Glomerular endothelial cell (primary cell): ENCODE measurements at places on chromosomes 2 and 18. TPM values are rescaled to one million over a fixed set of nuclear protein-coding genes. Genes with fewer than 3 reads are reported as not detected.
A peak's percentile ranks its signal among the peaks of the same experiment; 100 is the strongest.

DNA sequence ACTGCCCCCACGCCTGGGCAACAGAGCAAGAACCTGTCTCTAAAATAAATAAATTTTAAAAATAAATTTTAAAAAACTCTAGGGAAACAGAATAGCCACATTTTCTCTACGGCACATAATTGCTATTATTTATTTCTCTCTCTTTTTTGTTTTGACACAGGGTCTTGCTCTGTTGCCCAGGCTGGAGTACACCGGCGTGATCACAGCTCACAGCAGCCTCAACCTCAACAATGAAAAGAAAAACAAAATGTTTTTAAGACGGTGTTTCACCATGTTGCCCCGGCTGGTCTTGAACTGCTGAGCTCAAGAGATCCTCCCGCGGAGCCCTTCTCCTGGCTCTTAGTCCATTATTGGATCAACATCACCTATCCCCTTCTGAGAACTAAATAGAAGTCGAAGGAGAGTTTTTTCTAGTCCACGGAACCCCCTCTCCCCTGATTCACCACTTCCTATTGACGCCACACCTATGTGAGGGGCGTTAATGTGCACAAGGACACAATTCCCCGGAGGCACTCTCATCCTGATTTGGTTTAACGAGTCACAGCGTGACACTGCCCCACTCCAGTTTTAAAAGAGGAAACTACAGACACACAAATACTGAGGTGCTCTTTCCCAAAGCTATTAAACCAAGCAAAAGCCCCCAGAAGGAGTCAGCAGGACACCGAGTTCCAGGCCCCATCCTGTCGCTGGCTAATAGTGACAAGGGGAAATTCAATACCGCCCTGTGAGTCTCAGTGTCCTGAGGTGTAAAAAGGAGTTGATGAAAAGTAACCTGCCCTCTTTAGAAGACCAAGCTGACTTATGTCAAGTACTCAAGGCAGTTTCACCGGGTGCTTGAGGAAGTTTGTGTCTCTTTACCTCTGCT, 1.1 kb downstream of the NPC1 start:
- no peak for DNase-seq

IL1RL2 gene
- 0.47 TPM in 1 of 2 replicates, not detected in the other for total RNA-seq

DNA sequence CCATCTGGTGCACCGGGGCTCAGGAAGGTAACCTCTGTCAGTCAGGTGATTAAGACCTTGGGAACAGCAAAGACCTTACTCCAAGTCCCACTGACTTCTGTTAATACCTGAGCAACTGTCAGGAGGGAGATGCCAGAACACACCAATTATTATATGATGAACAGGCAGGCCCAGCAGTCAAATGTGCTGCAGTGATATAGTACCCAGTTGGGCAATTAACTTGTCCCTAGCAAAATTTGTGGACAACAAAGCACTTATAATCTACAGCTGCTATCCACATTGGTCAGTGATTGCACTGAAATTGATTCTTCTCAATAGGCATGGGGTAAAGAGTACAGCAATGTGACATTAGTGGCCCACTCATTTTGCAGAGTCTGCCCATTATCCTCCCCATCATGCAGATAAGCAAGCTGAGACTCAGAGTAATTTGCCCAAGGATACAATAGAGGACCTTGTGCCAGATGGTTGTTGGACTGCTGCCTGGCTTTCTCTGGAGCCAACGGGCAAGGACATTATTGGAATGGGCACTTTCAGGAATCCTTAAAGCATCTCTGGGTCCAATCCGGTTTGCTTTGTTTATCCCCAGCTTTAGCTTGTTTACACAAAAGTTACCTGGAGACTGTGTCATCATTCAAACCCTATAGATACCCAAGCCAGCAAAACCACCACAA, 147.6 kb downstream of the CCBE1 start:
- no peak for DNase-seq

SLC9A4 gene
- total RNA-seq: not detected in 2 replicates

DNA sequence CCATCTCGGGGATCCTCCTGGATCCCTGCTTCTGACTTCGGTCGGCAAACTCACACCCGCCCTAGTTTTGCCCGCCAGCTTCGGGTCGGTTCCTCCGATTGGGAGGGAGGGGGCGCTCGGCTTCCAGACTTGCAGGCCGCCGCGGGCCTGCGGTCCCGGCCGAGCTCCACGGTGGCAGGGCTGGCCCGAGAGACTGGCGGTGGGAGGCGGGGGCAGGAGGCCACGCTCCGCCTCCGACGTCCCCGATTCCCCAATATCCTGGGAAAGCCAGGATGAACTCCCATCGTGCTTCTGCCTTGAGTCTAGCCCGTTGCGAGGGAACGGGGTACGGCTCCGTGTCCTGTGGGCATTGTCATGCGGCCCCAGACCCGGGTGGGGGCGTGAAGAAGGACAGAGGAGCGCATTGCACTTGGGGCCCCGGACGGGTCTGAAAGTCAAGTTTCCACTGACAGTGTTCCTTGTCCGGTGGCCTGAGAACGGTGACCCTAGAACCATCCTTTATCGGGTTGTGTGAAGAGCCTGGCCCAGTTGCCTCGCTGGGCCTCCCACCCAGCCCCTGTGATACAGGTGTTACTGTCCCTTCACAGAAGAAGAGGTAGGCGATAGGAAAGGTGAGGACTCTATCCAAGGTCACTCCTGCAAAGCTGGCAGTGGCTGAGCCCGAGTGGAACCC, 2.4 kb upstream of the INHBB start:
- peak; percentile 20 for DNase-seq

GRCh38 chr2:168565512-168565911, 109.4 kb downstream of the CERS6 start:
- no peak for DNase-seq

DNA sequence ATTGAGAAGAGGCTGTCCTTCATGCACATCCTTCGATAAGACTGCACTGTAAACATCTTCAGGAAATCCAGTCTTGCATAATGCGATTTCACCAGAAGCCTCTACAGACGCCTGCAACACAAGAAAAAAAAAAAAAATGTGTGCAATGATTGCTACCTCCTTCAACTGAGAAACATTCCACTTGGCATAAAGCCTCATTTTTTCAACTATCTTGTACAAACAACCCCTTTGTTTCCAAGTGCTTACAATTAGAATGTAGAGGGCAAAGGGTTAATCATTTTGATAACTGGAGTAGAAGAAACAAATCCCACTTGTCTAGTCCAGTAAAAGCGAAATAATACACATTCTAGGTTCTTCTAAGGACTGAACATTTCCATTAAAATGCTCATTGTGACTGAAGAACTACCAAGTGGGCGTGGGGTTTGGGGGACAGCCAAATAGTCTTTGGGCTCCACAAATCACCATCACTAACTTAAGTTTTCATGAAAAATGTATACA, 29.2 kb downstream of the CDH2 start:
- peak; percentile 12 for DNase-seq

DNA sequence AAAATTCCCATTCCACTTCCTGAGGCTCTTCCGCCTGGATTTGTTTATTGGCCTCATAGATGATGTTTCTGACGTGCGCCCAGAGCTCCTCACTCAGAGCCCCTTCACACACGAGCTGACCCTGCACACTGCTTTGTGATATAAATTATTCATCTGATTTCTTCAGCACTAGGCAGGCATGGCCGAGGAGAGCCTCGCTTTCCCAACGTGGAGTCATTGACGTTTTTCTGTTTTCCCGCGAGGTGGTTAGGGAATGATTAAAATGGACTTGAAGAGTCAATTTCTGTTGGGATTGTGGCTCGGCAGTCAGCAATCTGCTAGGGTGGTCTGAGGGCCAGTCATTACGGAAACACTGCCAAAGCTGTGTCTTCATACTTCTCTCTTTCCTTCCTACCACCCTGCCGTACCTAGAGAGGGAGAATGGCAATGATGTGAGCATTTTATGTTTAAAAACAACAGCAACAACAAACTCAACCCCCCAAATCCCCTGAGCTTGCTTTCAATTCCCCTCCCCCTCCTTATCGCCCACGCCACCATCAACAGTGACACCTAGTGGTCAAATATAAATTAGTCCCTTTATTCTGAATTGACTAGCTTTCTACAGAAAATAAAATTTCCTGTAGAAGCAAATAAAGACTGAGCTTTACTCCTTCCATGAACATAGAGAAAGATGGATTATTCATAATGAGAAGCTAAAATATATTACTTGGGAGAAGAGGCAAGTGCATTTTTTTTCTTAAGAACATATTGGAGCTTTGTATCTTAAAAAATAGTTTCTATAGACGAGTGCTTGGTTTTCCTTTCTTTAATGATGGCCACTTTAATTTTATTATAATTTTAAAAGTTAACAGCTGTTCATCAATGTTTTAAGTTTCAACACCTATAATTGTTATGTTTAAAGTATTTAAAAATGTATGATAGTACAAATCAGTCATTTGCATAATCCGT, 285.1 kb downstream of the MTX2 start:
- peak; percentile 71 for DNase-seq

- DNase-seq: no peak
Observed at GRCh38 chr2:240646176-240646899, 21.1 kb downstream of the GPR35 start.

- DNase-seq: peak; percentile 9
Observed at GRCh38 chr2:68971591-68972231, 2.7 kb upstream of the GKN1 start.

GRCh38 chr2:234996069-234996940, 44.5 kb downstream of the SH3BP4 start:
- DNase-seq: no peak

GRCh38 chr2:9403924-9404323, 19.4 kb downstream of the ITGB1BP1 start:
- no peak for DNase-seq

TPO gene
- not detected in 2 replicates for total RNA-seq

DNA sequence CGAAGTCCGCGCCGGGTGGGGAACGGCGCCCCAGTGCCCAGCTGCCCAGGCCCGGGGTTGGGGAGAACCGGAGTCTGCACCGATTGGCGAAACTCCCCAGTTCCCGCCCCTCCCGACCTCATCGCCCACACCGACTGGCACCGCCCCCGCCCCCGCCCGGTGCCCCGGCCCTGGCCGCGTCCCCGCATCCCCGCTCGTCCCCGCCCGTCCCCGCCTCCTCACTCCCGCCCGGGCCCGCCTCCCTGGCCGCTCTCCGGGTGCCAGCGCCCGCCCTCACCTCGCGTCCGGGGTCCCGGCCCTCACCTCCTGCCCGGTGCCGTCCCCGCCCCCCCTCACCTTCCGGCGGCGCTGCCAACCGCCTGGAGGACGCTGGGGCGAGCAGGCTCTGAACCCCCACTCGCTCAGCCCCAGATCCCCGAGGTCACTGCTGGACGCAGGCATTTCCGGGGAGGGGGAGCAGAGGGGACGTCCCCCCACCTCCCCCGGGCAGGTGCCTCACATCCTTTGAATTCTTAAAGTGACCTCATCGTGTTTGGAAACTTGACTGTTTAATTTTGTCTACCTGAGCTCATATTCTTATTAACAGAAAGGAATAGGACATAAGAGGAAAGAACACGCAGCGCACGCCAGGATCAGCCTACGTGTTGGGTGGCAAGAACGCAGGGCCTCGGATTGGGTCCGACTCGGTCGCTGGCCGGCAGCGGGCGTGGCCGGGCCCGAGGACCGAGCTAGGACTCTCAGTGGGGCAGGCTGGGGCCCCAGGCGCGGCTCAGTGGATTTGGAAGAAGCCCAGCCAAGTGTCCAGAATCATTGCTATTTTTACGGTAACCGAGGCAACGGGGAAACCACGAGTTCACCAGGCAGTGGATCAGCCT, at the start of gene FAM110C:
Gene FAM110C, minus strand, starts transcription at position 35 of the 875 bp plus-strand sequence. CDS start 120 bp downstream, outside the sequence.
- no peak for DNase-seq

- DNase-seq: no peak
Observed at GRCh38 chr2:30765191-30765590, 42.1 kb downstream of the CAPN13 start.

DNA sequence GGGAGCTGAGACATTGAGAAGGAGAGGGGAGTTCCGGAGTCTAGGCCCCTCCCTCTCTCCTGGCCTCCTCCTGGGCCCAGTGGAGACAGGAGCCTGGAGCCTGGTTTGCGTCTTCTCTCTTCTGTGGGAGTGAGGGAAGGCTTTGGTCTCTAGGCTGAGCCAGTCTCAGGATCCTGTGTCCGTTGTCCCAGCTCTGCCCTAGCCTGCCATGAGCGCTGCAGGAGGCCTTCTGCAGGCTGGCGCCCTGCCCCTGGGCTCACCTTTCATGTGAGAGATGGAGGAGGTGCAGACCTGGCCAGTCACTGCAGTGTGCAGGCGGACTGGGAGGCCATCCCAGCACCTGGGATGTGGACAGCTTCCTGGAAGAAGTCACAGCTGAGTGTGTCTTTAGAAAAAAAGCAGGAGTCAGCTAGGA, 8.7 kb downstream of the IMPA2 start:
- no peak for DNase-seq

TMEM37 gene
- total RNA-seq: 2.2 and 5.5 TPM in 2 replicates

FSHR gene
- total RNA-seq: not detected in 2 replicates

GRCh38 chr2:101638817-101639605, 58.5 kb upstream of the MAP4K4 start:
- DNase-seq: no peak

- DNase-seq: no peak
Observed at GRCh38 chr2:119939915-119940314, 73.0 kb upstream of the EPB41L5 start.

ANO7 gene
- total RNA-seq: 0.68 and 1.4 TPM in 2 replicates

C1QL2 gene
- total RNA-seq: not detected in 2 replicates

SLC19A3 gene
- not detected in 2 replicates for total RNA-seq

GRCh38 chr2:8174641-8175257, 507.1 kb upstream of the ID2 start:
- no peak for DNase-seq

DNA sequence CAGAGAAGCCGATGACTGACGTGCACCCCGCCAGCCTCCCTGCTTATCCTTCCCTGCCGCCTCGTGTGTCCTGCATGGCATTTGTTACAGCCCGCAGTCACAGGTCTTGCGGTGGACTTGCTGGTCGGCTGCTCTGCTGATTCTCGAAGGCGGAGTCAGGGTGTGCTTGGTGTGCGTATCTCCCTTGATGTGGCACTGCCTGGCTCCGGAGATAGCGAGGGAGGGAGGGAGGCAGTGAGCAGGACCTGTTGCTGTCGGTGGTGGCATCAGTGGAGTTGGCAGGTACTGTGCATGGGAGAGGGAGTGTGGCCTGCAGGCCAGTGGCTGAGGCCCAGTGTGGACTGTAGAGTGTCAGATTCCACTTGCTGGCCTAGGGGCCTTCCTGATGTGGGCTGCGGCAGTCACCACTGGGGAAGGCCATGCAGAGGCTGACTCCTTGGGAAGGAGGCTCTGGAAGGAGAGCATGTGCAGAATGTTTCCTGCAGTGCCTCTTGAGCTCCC, 198.9 kb downstream of the AGAP1 start:
- DNase-seq: no peak

- no peak for DNase-seq
Observed at GRCh38 chr2:102387763-102388546, 32.4 kb downstream of the IL18R1 start.

VRK2 gene
- 24.6 and 25.8 TPM in 2 replicates for total RNA-seq

- DNase-seq: no peak
Observed at GRCh38 chr2:17313261-17313660, 205.0 kb downstream of the RAD51AP2 start.

DNA sequence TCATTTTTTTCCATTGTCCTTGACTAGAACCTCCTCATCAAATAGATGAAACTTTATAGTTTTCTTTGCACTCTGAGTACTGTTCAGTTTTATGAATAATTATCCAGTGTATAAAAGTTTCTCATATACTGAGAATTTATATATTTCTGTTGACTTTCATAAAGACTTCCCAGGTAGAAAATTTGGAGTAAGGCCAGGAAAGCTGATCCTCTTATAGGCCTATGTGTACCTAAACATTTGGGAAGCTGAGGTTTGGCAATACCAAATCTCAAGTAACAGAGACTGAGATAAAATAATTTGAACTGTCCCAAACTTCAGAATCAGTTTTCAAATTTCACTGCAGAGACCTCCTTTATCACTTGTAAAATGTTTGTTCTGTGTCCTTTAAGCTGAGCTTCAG, 43.4 kb downstream of the CCDC102B start:
- no peak for DNase-seq
